ENCODE measurements at places on chromosomes 13 and 19.
A peak's percentile ranks its signal among the peaks of the same experiment; 100 is the strongest.

GRCh38 chr13:111486331-111486730 is 165.9 kb downstream of the TEX29 start:
- DNase-seq = no peak

DNA sequence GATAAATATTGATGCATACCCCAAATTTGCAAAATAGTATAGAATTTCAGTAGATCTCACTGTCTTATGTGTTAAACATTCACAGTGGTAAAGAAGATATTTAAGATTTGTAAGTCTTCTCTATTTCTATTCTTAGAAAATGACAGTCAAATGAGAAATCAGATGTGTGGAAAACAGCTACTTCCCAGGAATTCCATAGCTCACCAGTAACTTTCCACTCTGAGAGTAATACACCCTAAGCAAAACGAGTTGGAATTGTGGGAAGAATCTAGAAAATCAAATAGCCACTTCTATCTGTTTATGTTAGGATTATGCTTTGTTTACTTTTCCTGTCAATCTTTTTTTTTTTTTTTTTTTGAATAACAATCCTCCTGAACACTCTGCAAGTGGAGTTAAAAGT is 69.1 kb downstream of the FLT1 start:
- DNase-seq = no peak

DNA sequence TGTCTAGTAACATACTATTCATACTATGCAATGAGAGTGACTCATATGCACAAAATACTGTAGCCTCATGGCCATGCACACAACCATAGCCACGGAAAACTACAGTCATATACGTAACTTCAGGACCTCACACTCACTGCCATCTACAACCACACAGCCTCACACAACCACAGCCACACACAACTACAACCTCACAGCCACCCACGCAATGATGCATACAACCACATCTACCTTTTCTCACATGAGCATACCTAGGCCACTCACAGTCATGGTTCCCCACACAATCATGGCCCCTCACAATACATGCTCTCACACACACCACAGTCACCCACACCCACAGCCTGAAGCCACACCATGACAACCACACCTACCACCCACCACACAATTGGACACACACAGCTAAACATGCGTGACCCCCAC is 8.7 kb upstream of the TNFSF14 start:
- no peak for DNase-seq

DNA sequence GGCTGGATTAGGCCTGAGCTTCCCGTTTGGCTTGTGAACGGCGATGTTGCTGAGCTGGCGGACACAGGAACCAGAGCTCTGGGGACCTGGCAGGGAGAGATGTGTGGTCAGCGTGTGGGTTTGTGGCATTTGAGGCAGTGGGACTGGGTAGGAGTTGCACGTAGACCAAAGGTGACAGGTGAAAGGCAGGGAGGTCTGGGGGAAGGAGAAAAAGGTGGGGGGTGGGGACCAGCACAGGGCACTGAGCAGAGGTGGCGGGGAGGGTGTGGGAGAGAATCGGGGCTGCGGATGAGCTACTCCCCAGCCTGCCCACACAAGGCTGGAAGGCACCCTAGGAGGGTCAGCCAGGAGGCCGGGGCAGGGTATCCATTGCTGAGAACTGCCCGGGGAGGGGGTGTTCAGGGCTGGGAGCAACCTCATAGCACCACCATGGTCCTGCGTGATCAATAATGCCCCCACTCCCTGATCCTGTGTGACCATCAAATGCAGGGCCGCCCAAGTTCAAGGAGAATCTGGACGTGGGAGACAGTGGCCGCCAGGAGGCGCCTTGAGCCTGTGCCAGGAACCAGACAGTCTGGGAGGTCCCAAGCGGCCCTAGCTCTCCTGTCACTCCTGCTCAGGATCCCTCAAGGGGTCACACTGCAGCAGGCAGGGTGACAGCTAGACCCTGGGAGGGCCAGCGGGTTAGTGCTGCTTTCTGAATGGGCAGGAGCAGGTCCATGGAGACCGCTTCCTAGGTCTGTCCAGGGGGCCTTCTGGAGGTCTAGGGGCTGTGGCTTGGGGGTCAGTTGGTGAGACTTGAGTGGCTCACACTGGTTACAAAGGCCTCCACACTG is 12.8 kb upstream of the SELENOW start:
- peak; percentile 87 for DNase-seq

DNA sequence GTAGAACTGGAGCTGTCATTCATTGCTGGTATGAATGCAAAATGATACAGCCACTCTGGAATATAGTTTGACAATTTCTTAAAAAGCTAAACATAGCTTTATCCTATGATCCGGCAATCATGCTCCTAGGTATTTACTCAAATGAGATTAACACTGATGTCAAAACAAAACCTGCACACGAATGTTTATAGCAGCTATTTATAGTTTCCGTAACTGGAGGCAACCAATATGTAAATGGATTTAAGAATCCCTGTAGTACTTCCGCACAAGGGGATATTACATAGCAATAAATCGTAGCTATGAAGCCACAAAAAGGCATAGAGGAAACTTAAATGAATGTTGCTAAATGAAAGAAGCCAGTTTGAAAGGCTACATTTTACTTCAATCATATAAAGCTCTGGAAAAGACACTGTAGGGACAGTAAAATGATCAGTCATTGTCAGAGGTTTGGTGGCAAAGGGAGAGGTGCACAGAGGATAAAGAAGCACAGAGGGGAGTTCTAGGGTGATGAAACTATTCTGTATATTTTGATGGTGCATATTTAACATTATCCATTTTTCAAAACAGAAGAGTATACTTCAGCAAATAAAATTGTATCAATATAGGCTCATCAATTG is 1893.0 kb upstream of the PCDH20 start:
- no peak for DNase-seq

- DNase-seq = no peak
Observed at GRCh38 chr13:27125357-27126282, 46.0 kb downstream of the USP12 start.

DNA sequence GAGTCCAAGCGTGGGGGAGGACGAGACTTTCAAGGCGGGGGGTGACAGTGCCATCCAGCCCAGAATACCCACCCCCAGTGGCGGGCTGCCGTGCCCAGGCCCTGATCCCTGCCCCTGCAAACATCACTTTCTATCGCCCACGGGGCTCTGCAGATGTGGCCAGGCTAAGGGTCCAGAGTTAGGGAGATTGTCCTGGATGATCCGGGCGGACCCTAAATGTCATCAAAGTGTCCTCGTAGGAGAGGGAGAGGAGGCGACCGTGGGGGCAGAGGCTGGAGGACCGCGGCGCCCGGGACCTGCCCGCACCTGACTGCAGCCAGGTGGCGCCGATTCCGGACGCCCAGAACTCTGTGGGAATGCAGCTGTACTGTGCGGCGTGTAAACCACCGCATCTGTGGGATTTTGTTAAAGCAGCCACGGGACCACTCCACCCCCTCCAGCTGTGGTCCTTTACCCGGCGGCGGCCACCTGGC is 32.4 kb downstream of the GJA3 start:
- DNase-seq = peak; percentile 38
